ENCODE measurements at places on chromosomes 4 and X. TPM values are rescaled to one million over a fixed set of nuclear protein-coding genes. Genes with fewer than 3 reads are reported as not detected.

Gene SERPINA7
- polyA plus RNA-seq: not detected

Gene TIGD4
- 1.8 TPM for polyA plus RNA-seq

Gene PRSS12
- 12.3 TPM for polyA plus RNA-seq

Gene PNMA5
- polyA plus RNA-seq: 6.6 TPM

Gene PPP4R3C
- not detected for polyA plus RNA-seq

Gene CLGN
- polyA plus RNA-seq: 9.6 TPM

Gene CYSLTR1
- 2.4 TPM for polyA plus RNA-seq

Gene MAGEB1
- polyA plus RNA-seq: not detected

Gene FABP2
- not detected for polyA plus RNA-seq

Gene CNOT6L
- 15.4 TPM for polyA plus RNA-seq

Gene DCTD
- polyA plus RNA-seq: 71.8 TPM

Gene ZMAT1
- polyA plus RNA-seq: 42.1 TPM

Gene ALPK1
- 5.2 TPM for polyA plus RNA-seq

Gene KIAA0232
- polyA plus RNA-seq: 52.3 TPM

Gene FGD1
- polyA plus RNA-seq: 40.8 TPM

Gene CENPU
- 22.3 TPM for polyA plus RNA-seq

Gene LUZP4
- polyA plus RNA-seq: not detected

Gene SMIM43
- 0.48 TPM for polyA plus RNA-seq

Gene MCUB
- polyA plus RNA-seq: 19.7 TPM

Gene GPR119
- not detected for polyA plus RNA-seq

Gene RHOH
- polyA plus RNA-seq: 1.1 TPM

Gene MAGIX
- 6.0 TPM for polyA plus RNA-seq

Gene COL4A5
- 49.4 TPM for polyA plus RNA-seq

Gene EFHC2
- 6.2 TPM for polyA plus RNA-seq

Gene GAB1
- 53.0 TPM for polyA plus RNA-seq

Gene ASB12
- polyA plus RNA-seq: 0.60 TPM

Gene BANK1
- polyA plus RNA-seq: 1.5 TPM

Gene KLHL4
- 7.0 TPM for polyA plus RNA-seq

Gene MAGEA9B
- polyA plus RNA-seq: not detected

Gene RHOXF1
- 3.3 TPM for polyA plus RNA-seq

Gene CYLC1
- polyA plus RNA-seq: not detected

Gene UGT2B11
- polyA plus RNA-seq: 0.30 TPM

Gene GAGE12E
- polyA plus RNA-seq: not detected

Gene PCGF3
- polyA plus RNA-seq: 78.1 TPM

Gene GSTCD
- polyA plus RNA-seq: 13.0 TPM

Gene CENPE
- 7.1 TPM for polyA plus RNA-seq

Gene NLGN4X
- 35.9 TPM for polyA plus RNA-seq

Gene FRG2
- polyA plus RNA-seq: not detected

Gene FGF2
- polyA plus RNA-seq: 11.9 TPM

Gene NR3C2
- 9.2 TPM for polyA plus RNA-seq

Gene VCX3B
- polyA plus RNA-seq: 0.38 TPM

Gene HADH
- 50.6 TPM for polyA plus RNA-seq

Gene PTPN13
- 23.0 TPM for polyA plus RNA-seq

Gene RAPGEF2
- polyA plus RNA-seq: 53.6 TPM

Gene ZC4H2
- polyA plus RNA-seq: 40.4 TPM

Gene NHSL2
- polyA plus RNA-seq: 6.1 TPM

Gene GPRASP2
- polyA plus RNA-seq: 72.1 TPM

Gene MAPK10
- 113 TPM for polyA plus RNA-seq

Gene CPLX1
- polyA plus RNA-seq: 114 TPM

Gene P2RY8
- 0.10 TPM for polyA plus RNA-seq

Gene EMCN
- 14.8 TPM for polyA plus RNA-seq

Gene XAGE2
- polyA plus RNA-seq: not detected

Gene SSX4B
- polyA plus RNA-seq: not detected

Gene DMP1
- polyA plus RNA-seq: 0.12 TPM

Gene FAM9B
- 0.38 TPM for polyA plus RNA-seq

Gene GLOD5
- not detected for polyA plus RNA-seq

Gene TMEM156
- 0.83 TPM for polyA plus RNA-seq

Gene HDX
- 4.3 TPM for polyA plus RNA-seq

Measured in spinal cord (tissue), 10 donors.